ENCODE measurements at places on chromosomes 11 and 22.
A peak's percentile ranks its signal among the peaks of the same experiment; 100 is the strongest.

GRCh38 chr22:36613958-36614357 is 85.0 kb upstream of the EIF3D start:
- DNase-seq, result no peak

- DNase-seq, result no peak
Observed at GRCh38 chr22:26587991-26588613, 1.8 kb downstream of the TPST2 start.

DNA sequence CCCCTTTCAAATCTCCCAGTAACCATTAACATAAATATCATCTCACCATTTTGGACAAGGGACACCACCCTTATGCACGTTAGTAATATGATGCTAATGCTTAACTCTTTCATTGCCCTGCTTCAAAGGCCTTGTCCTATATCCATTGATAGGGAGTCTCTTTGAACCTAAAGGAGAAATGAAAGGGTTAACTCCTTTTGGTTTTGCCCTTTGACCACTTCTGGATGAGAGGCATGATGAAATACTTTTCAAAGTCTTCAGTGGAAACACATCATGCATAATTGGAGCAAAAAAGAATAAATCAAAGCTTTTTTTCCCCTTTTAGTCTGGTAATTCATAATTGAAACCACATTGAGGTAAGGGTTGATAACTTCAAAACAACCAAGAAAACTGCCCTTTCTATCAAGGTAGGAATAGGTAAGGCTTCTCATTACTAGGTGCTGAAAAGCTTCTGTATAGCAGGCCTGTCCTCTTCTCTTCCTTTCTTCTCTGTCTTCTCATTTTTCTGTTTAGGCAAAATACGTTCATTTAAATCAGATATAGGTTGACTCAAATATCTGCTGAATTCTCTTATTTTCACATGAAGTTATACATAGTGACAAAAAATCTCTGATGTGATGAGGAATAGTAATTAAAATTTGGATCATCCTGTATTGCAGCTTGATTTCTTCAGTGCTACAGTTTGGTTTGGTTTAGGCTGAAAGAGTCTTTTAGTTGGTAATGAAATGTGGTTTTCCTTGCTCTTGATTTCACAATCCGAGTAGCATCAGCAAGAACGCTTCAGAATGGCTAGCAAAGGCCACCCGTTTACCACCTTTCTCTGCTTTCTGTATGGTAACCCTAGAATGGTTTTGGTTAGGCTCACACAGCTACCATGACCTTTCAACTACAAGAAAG is 94.8 kb downstream of the EXT2 start:
- peak; percentile 35 for DNase-seq

GRCh38 chr22:26667140-26667539 is 9.8 kb downstream of the MIAT start:
- no peak for DNase-seq

- peak; percentile 47 for DNase-seq
Observed at GRCh38 chr11:7467652-7468051, 17.7 kb upstream of the OLFML1 start.

- no peak for DNase-seq
Observed at GRCh38 chr11:1920909-1921573, 1.5 kb downstream of the TNNT3 start.

- peak; percentile 80 for DNase-seq
Observed at GRCh38 chr11:120334894-120335462, 1.2 kb upstream of the ARHGEF12 start.

GRCh38 chr11:64839335-64839734 is 5.1 kb downstream of the CDC42BPG start:
- no peak for DNase-seq

GRCh38 chr22:26825960-26826935 is 168.9 kb downstream of the MIAT start:
- DNase-seq, result no peak

- peak; percentile 82 for DNase-seq
Observed at GRCh38 chr22:35930933-35931332, 97.7 kb downstream of the RBFOX2 start.

GRCh38 chr22:19430890-19431541 is 517 bp downstream of the HIRA start:
- DNase-seq, result peak; percentile 58

DNA sequence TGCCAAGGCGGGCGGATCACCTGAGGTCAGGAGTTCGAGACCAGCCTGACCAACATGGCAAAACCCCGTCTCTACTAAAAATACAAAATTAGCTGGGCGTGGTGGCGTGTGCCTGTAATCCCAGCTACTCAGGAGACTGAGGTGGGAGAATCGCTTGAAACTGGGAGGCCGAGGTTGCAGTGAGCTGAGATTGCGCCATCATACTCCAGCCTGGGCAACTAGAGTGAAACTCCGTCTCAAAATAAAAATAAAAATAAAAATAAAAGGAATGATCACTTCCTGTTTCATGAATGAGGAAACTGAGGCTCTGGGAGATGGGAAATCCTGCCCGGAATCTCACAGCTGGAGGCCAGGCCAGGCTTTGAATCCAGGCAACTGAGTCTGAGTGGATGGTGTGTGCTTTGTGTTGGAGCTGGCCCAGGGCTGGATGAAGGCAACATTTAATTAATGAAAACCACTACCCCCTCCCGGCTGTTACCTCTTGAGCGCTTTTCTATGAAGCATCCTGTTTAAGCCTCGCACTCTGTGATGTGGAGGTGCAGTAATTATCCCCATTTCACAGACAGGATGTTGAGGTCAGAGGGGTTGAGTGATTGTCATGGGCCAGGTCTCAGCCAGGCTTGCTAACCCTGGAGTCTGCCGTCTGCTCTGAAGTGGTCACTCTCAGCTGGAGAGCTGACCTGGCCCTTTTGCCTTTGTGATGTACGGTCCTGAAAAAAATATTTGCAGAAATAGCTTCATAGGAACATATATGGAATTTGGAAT is 27.8 kb downstream of the LRP5 start:
- no peak for DNase-seq

- DNase-seq, result no peak
Observed at GRCh38 chr22:43455846-43456245, 44.0 kb downstream of the MPPED1 start.

DNA sequence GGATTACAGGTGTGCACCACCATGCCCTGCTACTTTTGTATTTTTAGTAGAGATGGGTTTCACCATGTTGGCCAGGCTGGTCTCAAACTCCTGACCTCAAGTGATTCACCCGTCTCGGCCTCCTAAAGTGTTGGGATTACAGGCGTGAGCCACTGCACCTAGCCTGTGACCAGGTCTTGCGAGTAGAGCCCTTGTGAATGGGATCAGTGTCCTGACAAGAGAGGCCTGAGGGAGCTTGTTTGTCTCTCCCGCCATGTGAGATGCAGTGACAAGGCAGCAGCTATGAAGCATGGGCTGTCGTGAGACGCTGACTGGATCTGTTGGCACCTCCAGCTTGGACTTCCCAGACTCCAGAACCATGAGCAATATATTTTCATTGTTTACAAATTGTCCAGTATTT is 69.3 kb downstream of the LRRC32 start:
- no peak for DNase-seq

DNA sequence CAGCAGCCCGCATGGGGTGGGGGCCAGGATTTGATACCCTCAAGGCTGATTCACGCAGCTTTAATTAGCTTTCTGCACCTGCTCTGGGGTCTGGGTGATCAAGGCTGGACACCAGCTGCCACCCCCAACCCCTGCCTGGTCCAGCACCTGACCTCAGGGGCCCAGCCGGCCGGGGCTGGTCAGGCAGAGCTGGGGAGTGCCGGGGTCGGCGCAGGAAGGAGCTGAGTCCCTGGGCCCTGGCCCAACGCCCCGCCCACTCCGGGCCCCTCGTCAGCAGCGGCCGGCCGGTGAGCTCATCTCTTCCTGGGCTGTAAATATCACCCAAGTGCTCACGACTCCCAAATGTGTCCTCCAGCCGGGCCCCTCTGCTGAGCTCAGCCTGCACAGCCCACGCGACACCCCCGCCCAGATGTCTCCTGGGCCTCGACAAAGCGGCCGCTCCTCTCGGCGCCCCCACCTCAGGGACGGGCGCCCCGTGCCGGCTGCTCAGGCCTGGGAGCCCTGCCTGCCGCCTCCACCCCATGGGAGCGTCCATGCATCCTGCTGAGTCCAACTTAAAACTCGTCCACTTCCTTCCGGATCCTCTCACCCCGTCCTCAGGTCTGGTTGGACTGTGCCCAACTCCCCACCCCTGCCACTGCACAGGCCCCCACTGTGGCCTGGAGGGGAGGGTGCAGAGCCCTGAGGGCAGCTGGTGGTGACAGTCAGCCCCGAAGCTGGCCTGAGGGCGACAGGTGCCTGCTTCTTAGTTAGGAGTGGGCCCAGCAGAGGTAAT is 29.0 kb downstream of the RTN4R start:
- DNase-seq, result peak; percentile 63

GRCh38 chr22:22959147-22959827 is 71.7 kb downstream of the IGLL5 start:
- DNase-seq, result peak; percentile 45

DNA sequence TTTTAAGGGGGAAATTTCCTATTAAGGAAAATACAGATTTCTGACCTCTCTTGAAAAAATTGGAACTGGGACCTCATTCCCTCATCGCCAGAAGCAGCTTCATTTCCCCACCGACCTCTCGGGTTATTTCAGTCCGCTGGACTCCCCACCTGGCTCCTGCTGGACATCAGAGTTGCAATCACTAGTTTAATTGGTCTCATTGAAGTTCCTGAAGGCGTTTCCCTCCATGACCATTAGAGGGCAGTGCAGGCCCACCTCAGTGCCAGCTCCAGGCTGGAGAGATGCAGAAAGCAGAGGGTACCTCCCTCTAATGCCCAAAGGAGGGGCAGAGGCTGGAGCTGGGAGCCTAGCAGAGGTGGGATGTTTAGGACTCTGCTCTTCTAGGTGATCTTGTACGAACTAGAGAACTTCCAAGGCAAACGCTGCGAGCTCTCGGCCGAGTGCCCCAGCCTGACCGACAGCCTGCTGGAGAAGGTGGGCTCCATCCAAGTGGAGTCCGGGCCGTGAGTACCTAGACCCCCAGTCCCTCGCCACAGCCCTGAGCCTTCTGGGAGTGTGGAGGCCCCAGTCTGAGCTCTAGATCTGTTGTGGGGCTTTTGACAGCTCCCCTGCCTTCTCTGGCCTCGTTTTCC is 2.7 kb downstream of the CRYBB3 start:
- peak; percentile 77 for DNase-seq

DNA sequence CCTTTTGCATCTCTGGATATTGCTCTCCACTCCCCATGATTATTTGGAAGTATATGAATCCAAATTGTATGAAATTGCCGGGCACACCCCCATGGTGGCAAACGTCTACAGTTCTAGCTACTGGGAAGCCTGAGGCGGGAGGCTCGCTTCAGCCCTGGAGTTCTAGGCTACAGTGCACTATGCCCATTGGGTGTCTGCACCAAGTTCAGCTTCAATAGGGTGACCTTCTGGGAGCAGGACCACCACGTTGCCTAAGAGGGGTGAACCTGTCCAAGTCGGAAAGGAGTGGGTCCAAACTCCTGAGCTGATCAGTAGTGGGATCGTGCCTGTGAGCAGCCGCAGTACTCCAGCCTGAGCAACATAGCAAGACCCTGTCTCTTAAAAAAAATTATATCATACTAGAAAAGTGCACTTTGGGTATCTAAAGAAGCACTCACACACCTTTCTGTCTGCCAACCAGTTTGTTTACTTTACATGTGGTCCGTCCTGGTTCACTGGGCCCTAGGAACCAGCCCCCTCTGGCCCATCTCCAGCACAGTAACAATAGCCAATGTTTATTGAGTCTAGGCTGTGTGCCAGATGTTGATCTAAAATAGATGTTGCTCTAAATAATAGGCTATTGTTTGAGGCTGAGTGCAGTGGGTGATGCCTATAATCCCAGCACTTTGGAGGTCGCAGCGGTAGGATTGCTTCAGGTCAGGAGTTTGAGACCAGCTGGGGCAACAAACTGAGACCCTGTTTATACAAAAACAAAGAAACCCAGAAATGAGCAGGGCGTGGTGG is 16.4 kb upstream of the KAT5 start:
- no peak for DNase-seq

DNA sequence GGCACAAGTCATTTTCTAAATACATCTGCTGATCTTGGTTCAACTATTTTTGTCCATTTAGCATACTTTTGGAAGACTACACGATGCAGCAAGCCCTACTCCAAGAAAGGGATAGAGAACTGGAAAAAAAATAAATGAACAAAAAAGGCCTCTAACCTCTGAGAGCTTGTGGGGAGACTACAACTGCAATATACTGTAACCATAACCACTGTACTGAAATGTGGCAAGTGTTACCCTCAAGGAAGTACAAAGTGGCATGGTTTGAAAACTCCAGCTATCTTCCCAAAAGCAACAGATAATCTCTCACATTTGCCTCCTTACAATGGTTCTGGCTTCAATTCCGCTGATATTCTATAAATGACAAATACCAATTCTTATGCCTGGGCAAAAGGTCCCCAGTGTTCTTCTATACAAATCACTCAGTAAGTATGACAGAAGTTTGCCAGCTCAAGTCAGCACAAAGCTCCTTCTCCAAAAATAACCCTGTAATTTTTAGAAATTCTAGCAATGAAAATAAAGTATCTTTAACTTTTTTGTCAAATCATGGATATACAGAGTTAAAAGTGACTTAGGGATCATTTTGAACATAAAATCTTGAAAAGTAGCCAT is 22.9 kb downstream of the AMBRA1 start:
- no peak for DNase-seq

GRCh38 chr11:64060861-64061444 is 25.2 kb downstream of the FLRT1 start:
- DNase-seq, result peak; percentile 16

- DNase-seq, result no peak
Observed at GRCh38 chr11:25733777-25734176, 598.2 kb upstream of the ANO3 start.

DNA sequence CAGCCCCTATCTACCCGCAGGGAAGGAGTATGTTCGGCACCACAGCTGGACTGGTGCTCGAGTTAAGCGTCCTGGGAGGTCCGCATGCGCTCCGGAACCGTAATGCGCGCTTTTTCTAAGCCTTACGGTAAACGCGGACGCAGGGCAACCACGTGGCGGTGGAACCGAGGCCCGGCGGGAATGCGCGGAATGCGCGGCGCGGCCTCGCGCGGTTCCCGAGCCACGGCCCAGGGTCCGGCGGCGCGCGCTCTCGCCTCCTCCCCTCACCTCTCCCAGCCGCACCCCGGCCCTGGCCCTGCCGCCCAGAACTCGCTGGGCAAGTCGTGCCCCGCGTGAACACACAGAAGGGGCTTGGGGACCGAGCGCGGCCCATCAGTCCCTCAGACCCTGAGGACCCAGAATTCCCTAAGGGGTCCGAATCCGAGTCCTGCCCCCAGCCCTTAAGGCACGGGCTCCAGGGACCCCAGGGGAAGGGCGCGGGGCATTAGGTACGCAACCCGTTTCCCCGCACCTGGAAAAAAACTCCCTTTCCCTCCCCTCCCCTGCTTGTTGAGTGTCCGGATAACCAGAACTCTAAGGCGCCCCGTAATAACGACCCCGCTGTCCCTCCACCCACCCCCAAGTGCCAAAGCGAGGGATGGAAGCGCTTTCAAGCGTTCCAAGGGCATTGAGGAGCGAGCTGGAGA is 4.3 kb upstream of the CCND1 start:
- peak; percentile 94 for DNase-seq

DNA sequence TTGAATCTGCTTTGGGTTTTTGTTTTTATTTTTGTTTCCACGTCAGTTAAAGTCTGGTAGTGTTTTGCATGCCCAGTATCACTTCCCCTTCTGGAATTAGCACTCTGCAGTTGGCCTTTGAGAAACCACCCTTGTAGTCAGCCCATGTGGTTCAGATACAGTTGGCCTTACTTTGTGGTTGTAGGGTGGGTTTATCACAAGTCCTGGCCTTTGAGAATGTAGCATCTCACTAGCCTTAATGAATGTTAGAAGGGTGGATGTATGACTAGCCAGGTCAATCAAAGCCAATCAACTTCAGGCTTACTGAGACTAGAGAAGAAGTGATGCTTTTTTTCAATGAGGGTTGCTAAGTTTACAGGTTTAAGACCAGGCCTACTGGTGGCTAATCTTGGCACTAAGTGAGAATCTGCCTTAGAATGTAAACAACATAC is 19.8 kb downstream of the ARL14EP start:
- no peak for DNase-seq
